ENCODE measurements at places on chromosomes 7 and 10.

DNA sequence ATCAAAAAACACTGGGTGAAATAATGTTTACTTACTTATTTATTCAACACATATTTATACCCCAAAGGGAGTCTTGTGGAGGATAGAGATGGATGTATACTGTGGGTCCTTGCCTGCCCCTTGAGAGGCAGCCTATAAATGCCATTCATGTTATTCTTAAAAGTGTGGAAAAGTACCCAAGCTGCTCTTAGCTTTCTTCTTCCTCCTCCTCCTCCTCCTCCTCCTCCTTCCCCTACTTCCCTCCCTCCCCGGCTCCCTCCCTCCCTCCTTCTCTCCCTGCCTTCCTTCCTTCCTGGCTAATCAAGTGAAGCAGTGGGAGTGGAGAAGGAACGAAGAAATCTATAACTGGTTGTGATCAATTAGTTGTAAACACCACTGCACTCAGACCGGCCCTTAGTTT, 21.2 kb upstream of the IGF2BP3 start:
- no peak for DNase-seq

- peak; percentile 90 for DNase-seq
Measured at GRCh38 chr10:71812016-71812912, 38.8 kb downstream of the PSAP start.

DNA sequence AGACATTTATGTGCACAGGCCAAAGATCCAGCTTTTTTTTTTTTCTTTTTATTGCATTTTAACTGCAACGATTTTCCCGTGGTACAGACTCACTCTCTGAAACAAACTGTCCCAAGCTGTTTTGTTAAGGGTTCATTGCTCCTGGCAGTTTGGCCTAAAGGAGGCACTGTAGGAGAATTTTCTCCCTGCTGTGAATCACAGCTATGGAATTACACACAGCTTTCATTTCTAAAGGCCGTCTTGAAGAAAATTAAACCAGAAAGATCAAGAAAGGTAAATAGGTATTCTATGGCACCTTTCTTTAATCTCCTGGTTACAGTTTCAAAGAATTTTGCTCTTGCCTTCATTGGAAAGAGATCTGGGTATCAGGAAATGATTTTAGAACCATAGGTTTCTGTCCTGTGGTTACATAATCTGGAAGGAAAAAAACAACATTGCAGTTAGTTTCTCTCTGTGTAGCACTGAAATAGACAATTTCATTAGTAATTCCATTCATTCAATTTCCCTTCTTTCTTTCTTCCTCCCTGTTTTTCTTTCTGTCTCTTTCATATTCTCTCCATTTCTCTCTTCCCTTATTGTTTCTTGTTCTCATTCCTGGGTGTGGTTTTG, 51.2 kb downstream of the PDK4 start:
- DNase-seq = peak; percentile 40

DNA sequence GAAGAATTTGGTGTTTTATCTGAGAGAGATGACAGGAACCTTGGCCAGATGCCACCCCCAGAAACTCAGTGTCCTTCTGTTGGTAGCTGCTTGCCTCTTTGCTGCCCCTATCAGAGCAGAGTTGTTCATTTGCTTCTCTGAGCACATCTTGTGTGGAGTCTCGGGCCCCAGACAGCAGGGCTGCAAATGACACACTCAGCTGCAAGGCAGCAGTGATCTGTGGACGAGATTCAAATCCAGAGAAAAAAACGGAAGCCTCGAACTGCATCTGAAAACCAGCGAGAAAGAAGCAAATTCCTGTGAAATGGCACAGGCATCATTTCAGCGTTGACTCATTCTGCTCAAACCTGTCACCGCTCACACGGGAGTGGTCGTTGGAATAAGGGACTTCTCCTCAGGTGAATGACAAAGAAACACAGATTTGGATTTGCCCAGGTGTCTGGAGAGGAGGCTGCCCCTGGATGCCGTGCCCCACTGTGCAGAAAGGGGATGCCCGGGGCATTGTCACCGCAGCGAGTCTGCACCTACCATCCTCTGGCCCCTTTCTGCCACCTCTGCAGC, 144.7 kb downstream of the PFKFB3 start:
- no peak for DNase-seq
